ENCODE measurements at places on chromosomes 7 and 10.

GRCh38 chr10:70742537-70743429, 42.4 kb downstream of the TBATA start:
- DNase-seq, result no peak

DNA sequence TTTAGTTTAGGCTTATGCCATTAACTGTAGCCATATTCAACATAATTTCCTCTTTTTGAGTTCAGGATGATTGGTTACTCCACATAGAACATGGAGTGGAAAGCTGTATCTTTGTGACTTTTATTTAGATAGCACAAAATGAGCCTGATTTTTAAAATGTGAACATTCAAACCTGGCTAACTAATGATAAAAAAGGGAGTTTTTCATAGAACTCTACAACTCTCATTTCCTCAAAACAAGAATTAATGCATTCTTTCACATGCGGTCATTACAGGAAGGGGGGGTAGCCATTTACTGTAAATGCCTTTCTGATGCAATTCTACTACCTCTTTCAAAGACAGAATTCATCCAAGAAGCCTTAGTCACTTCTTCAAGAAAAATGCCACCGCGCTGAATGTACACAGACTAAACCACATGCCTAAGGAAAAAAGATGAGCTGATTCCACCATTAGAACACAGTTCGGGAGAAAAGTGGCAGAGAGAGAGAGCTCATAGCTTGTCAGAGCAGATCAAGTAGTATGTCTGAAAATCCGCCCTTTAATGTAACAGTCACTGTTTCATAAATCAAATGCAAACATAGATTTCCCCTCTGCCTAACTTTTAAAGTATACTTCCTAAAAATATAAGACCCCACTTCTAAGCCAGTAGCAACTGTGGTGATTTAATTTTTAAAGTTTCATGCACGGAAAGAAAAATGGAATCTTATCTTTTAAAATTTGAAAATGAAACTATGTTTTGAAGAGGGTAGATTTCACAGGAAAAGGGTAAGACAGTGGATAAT, 226.4 kb upstream of the KLF14 start:
- no peak for DNase-seq

GRCh38 chr7:98993024-98993897, 114.9 kb downstream of the TRRAP start:
- no peak for DNase-seq

GRCh38 chr7:16648551-16648950, 2.6 kb downstream of the BZW2 start:
- no peak for DNase-seq

- DNase-seq, result no peak
These were observed 34.4 kb downstream of the BCAP29 start for GRCh38 chr7:107614425-107614824.

GRCh38 chr10:77320971-77321471, 316.6 kb downstream of the KCNMA1 start:
- no peak for DNase-seq

DNA sequence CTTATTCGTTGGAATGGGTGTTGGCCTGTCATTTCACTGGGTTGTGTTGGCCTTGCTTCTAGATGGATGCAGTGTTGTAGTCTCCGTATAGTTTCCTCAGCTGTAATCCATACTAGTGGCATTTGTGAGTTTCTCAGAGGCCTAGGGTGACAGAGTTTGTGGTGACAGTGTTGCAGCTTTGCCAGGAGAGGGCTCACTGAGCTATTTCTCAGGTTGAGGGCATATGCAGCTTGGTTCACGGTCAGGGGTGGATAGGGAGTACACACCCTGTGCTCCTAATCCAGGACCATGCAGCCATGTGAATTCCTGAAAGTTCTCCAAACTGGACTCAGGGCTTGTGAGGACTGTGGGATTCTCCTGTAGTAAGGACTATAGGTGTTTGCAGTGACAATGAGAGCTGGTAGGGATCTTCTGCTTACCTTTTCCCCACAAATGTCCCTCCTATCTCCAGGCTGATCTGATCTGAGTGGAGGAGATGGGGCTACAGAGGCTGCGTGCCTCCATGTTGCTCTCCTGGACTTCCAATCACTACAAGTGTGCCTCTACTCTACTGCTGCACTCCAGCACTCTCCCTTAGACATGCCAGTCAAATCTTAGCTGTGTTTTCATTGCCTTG, 229.0 kb downstream of the STK31 start:
- DNase-seq, result no peak

DNA sequence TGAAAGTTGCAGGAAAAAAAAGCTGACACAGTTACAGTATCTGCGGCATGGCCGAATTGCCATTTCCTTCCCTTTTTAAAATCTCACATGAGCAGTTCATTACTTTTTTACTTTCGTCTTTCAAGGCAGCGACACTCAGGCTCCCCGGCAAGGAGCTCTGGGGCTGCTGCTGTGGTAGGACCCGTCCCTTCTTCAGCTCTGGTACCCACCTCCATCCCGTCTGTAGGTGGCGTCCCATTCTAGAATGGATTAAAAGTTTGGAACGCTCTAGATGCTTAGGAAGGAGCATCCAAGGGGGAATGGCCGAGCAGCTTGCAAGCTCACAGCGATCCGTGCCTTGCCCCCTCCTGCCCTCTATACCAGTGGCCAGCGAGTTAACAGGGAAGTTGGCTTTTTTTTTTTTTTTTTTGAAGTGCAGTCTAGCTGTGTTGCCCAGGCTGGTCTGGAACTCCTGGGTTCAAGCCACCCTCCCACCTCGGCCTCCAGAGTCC, 22.8 kb upstream of the TTYH3 start:
- DNase-seq, result no peak

- DNase-seq, result no peak
These were observed 84.7 kb downstream of the NRP1 start for GRCh38 chr10:33249659-33250345.

DNA sequence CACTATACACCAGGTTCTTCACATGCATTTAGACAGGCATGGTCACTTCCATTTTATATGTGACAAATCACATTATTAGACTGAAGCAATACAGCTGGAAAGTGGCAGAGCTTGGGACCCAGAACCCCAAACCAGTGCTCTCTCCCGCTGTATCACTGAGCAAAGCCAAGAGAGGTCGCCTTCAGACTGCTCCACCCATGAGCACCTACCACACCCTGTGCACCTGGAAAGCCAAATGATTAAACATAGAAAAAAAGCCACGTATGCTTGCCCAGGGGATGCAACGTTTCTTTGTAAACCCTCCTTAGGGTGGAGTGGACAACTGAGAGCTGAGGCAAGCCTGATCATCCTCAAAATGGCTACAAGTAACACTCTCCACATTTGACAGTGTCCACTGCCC, 72.5 kb downstream of the CCDC6 start:
- no peak for DNase-seq

DNA sequence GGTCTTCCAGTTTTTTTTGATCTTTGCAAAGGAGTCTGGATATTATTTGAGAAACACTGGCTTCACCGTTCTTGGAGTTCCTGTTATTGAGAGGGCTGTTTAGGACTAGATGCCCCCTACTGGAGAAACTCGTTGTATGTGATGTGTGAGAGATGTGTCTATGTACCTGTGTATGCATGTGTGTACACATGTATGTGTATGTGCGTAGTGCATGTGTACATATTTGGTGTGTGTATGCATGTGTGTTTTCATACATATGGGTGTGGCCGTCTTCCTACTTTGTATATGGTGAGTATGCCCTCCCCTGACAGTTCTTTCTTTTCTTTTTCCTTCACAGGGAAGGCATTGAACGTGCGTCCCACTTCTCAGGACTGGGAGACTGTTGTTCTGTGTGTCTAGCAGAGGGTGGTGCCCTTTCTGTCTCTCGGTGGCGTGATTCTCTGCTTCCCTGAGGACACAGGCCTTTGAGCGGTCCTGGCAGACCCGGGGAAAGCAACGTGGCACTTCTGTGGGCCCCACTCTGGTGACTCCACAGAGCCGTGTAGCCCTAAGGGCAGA, 3.0 kb upstream of the CALHM3 start:
- peak; percentile 41 for DNase-seq

GRCh38 chr10:35042783-35043182, 47.4 kb downstream of the CUL2 start:
- DNase-seq, result no peak
